HuH-7.5 (cell line): ENCODE measurements at places on chromosomes 3 and 15.

GRCh38 chr15:31605467-31605931 lies 278.9 kb downstream of the KLF13 start:
- DNase-seq: no peak

DNA sequence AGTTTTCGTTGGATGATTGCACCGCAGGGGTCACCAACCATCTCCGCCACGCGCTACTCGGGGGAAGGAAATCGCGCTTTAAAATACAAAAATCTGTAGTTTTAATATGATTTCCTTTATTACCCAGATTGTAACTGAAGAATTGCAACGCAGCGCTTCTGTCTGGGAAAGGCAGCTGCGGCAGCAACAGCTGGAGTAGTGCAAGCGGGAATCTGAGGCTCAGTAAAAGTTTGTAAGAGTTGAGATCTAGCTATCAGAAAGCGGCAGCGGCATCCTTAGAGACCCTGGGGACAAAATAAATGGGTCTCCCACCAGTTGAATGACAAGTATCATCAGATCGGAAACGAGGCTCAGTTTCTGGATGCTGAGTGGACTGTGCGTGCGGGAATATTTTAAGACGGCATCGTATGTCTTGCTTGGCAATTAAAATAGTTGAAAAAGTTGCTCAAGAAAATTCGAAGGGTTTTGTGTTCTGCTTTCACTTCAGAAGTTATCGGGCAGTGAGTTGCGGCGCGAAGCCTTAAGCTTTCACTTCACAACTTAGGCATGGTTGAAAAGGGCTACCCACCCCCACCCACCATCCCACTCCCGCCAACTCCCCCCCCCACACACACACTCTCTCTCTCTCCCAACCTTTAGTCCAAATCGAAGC lies 2.7 kb downstream of the MECOM start:
- DNase-seq: no peak

GRCh38 chr3:33394403-33395054 lies 45.7 kb downstream of the UBP1 start:
- no peak for DNase-seq

DNA sequence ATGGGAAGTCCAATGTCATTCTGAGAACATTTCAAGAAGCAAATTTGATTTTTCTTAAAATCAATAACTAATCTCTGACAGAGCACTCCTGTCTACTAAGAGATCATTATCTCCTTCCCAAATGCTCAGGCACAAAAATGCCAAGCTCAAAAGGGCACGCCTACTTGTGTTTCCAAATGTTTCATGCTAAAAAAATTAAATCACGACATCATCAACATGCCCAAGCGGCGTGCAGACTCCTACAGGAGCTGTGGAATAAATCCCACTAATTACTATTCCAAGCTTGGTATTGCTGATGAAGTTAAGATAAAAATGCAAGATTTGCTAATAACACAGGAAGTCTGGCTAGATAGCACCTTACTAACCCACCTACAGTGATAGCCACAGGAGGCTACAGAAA lies 140.8 kb downstream of the OSBPL10 start:
- no peak for DNase-seq

DNA sequence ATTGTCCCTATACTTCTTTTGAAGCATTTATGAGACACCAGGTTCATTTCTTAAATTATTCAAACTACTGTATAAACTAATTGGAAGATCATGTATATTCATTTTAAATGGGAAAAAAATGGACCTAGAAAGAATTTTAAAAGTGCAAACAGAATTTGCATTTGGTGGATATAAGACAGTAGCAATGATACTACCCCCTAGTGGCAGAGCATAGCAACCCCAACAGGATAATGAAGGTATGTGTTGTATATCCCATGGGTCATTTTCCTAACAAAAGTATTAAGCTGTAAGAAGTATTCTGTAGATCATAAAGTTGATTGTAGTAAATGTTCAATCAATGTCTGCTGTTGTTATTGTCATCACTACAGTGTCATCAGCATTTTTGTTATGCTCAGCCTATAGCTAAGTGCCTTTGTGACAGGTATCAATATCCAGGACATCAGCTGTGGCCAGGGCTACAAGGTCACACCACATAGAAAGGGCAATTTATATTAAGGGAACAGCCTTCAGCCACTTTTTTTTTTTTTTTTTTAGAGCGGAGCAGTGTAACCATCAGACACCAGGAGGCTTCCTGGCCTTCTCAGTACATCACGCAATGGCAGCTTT lies 175.8 kb downstream of the FOXB1 start:
- DNase-seq: no peak

DNA sequence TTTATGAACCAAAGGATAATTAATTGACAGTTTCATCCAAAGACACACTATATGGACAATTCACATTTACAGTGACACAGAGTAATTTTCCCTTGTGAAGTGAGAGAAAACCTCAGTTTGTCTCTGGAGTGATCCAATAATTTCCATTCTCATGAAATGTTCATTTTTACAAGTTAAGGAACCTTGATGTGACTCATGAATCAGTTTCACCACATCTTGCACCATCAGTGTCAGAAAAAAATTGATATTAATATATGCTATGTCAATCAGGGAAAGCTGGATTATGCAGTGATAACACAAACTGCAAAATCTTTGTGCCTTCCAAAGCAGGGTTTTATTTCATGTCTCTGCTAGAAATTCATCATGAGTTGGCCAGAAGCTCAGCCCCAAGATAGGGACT lies 348.1 kb downstream of the ARPP21 start:
- no peak for DNase-seq

DNA sequence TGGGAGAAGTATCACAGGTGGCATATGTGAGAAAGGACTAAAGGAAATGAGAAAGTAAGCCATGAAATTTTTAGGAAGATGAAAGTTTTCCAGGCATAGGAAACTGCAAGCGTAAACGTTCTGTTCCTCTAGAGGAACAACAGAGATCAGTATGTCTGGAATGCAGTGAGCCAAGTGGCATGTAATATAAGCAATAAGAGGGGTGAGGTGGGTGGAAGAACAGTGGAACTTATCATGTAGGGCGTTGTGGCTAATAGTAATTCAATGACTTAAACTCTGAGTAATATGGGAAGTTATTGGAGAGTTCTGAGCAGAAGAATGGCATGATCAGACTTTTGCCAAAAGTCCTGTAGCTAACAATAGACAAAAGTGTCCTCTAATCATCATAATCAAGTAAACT lies 902.9 kb downstream of the EPHA3 start:
- no peak for DNase-seq

GRCh38 chr15:66045542-66045941 lies 176.3 kb downstream of the RAB11A start:
- no peak for DNase-seq

- DNase-seq: no peak
Observed at GRCh38 chr3:47000198-47000815, 20.8 kb downstream of the NBEAL2 start.

DNA sequence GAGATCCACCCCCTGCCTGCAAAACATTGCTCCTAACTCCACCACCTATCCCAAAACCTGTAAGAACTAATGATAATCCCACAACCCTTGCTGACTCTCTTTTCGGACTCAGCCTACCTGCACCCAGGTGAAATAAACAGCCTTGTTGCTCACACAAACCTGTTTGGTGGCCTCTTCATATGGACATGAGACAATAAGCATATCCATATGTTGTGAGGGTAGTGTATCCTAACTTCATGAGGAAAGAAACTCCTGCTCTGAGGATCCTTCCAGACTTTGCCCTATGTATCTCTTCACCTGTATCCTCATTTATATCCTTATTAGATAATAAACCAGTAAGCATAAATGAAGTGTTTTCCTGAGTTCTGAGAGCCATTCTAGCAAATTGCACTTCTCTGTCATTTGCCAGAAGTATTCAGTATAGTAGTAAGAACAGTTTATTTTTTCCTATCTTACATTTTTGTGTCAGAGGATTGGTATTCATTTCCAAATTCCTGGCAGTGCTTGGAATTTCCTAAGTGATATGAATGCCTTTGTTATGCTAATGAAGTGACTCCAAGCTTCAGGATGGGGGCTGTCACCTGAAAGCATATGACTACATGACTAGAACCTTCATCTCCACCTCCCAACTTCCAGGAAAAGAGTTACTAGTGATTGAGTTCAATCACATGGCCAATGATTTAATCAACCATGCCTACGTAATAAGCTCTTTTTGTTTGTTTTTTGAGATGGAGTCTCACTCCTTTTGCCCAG lies 30.2 kb downstream of the TTBK2 start:
- no peak for DNase-seq

DNA sequence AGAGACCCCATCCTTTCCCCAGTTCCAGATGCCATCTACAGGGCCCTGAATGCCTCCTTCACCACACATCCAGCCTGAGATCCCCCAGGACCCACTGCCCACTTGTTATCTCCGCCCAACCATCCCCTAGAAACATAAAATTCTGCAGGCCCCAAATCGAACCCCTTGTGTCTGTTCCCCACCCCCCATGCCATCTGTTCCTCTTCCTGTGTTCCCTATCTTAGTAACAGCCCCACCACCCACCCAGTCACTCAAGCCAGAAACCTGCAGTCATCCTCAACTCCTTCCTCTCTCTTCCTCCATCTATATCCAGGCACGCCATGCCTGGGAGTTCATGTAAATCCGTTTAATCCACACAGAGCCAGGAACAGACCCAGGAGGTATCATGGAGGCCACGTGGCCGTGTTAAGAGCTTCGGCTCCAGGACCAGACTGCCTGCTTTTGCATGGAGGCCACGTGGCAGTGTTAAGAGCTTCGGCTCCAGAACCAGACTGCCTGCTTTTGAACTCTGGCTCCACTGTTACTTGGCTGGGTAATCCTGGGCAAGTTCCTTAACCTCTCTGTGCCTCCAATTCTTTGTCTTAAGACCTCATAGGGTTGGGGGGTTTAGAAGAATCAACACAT lies 4.8 kb downstream of the CSRNP1 start:
- DNase-seq: no peak

DNA sequence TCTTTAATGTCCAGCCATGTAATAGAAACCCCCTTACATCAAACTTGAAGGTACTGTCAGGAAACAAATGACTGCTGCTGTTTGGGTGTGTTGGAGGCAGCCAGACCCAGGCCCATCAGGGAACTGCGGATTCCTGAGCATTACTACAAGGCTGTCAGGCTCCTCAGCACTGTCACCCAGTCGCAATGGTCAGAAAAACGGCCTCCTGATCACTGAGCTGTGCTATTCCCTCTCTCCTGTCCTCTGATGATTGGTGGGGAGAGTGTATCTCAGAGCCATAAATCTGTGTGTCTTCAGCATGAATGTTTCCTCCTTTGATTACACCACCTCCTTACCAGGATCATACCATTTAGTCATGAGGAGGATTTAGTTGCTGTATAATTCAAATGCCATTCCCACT lies 135.2 kb upstream of the GADL1 start:
- DNase-seq: no peak

DNA sequence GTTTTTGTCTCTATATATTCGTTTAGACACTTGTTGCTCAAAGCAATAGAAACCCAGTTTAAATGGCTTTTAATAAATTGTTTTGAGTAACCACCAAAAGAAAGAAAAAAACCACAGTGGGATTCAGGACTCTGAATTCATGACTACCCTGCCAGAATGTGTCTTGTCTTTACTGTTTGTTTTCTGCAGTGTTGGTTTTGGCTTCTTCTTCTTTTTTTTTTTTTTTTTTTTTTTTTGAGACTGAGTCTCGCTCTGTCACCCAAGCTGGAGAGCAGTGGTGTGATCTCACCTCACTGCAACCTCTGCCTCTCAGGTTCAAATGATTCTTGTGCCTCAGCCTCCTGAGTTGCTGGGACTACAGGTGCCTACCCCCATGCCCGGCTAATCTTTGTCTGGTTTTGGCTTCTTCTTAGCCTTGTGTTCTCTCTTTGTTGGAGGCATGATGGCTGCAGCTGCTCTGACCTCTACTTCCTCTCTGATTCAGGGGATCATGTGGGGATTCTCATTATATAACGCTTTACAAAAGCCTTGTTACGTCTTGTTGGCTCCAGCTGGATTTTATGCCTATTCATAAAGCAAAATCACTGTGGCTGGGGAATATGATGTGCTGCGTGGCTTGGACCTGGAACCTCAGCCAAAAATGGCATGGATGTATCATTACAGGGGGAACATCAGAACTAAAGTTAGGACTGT lies 54.0 kb downstream of the PLS1 start:
- DNase-seq: no peak

DNA sequence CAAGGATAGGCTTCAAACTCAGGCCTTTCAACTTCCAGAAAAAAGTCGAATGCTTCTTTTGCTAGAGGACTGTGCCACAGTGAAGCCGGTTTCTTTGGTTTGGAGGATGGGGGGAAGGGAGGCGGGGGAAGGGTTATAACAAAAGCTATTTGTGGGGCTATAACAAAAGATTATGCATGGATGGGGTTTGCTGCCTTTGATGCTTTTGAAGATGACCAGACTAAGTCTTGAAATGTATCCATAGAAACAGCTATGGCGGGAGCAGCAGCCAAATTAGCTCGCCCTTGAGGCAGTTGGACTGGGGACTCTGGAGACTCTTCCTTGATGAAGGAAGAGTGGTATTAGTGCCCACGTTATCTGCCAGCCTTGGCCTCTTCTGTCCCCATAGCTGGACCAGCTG lies 47.5 kb downstream of the SRGAP3 start:
- DNase-seq: no peak

- no peak for DNase-seq
Observed at GRCh38 chr15:48582452-48583247, 62.9 kb downstream of the FBN1 start.

DNA sequence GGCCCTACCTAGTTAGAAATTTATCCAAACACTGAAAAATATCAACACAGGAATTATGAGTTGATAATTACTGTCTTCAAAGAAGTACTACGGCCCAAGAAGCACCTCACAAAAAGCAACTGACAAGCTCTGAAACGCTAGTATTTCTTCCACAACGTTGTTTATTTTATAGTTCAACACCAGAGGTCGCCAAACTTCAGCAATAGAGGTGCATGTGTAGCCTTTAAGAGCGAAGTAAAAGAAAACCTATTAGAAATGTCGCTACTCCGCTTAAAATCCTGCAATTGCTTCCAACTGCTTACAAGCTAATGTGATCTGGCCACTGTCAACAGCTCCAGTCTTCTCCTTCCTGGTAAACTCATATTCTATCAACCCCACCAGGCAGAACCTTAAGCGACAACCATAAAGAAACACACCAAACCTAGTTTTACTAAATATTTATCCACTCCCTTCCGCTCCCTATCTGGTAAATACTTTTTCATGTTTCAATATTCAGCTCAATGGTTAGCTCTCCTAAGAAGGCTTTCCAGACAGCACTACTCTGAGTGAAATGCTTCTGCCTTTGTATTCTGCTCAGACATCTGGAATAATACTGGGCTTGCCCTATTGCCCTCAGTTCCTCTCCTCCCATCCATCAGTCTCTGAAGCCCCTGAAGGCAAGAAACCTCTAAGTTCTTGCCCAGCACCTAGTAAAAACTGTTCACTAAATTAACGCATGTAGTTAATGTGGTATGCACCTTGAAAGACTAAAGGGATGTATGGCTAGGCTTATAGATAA lies 110.2 kb downstream of the NR1I2 start:
- peak; percentile 4 for DNase-seq

DNA sequence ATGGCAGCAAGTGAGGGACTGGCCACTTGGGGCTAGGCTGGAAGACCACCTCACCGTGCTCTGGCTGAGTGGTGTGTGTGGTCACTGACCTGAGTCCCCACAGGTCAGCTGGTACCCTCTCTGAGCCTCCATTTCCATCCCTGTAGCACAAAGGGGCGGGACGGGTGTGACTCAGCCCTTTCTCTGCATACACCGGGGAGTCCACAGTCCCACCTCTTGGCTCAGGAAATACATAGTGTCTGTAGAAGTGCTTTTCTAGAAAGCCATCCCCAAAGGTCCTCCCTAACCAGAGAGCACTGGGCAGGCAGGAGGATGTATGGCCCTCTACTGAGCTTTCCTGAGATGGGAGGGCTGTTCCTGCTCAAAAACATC lies 27.2 kb downstream of the WNT7A start:
- DNase-seq: no peak
